ENCODE measurements at places on chromosomes 2 and 18.
A peak's percentile ranks its signal among the peaks of the same experiment; 100 is the strongest.

GRCh38 chr2:199019898-199020507, 437.7 kb downstream of the SATB2 start:
- H3K27me3 ChIP-seq, result no peaks in the 10 kb centered on the region
- H3K4me3 ChIP-seq, result no peak overlapping the region
- no peaks in the 10 kb centered on the region for H3K4me1 ChIP-seq
- H3K36me3 ChIP-seq, result no peaks in the 10 kb centered on the region
- no peak overlapping the region for H3K27ac ChIP-seq

DNA sequence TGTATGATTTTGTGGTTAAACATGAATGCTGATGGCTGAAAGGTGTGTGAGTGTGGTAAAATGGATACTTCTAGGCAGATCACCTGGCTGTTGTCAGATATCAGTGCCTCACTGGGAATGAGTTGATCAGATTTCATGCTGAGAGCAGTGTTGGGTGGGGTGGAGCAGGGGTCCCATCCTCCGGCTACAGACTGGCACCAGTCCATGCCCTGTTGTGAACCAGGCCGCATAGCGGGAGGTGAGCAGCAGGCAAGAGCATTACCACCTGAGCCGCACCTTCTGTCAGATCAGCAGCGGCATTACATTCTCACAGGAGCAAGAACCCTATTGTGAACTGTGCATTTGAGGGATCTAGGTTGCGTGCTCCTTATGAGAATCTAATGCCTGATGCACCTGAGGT, 78.7 kb downstream of the GLI2 start:
- H3K4me1 ChIP-seq, result no peaks in the 10 kb centered on the region
- H3K27me3 ChIP-seq, result no peaks in the 10 kb centered on the region
- H3K27ac ChIP-seq, result no peak overlapping the region
- no peaks in the 10 kb centered on the region for H3K36me3 ChIP-seq
- H3K4me3 ChIP-seq, result no peak overlapping the region
- DNase-seq, result no peak

- H3K27me3 ChIP-seq, result no peaks in the 10 kb centered on the region
- DNase-seq, result no peak
- no peak within 1 kb of the TSS for H3K4me3 ChIP-seq
- no peaks in the 10 kb centered on the region for H3K36me3 ChIP-seq
- H3K27ac ChIP-seq, result no peak within 1 kb of the TSS
These were observed at the start of gene EMILIN1 for GRCh38 chr2:27078267-27079194. TSS of gene EMILIN1 (plus strand) at chr2:27078615. CDS start at chr2:27079066, 451 bp downstream.

GRCh38 chr2:20868377-20868776, 45.5 kb upstream of the LDAH start:
- H3K27me3 ChIP-seq, result no peaks in the 10 kb centered on the region
- DNase-seq, result no peak
- no peak overlapping the region for H3K27ac ChIP-seq
- H3K36me3 ChIP-seq, result no peaks in the 10 kb centered on the region
- H3K4me1 ChIP-seq, result no peaks in the 10 kb centered on the region

DNA sequence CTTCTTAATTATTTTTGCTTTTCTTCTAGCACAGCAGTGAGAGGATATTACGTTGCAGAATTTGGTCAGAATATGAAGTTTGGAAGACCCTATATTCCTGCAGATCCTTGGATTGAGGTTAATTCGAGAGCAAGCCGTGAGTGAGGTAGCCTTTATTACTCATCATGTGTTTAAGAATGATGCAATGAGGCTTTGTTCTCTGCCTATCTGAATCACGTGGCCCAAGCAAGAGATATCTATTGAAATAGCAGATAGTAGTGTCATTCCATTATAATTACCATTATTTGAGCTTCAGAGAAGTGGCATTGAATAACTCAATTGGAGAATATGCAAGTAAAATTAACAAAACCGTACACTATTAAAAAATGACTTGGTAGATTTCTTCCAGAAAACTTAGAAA, 641.1 kb downstream of the TMEM182 start:
- no peaks in the 10 kb centered on the region for H3K36me3 ChIP-seq
- H3K4me3 ChIP-seq, result no peak overlapping the region

- H3K27ac ChIP-seq, result no peak overlapping the region
- H3K4me1 ChIP-seq, result no peaks in the 10 kb centered on the region
- H3K36me3 ChIP-seq, result peaks cover 10% of the 10 kb centered on the region
- H3K27me3 ChIP-seq, result no peaks in the 10 kb centered on the region
- DNase-seq, result no peak
- no peak overlapping the region for H3K4me3 ChIP-seq
These were observed 26.6 kb downstream of the MFF start for GRCh38 chr2:227351639-227352038.

GRCh38 chr2:218022131-218022850, 19.5 kb upstream of the TNS1 start:
- no peaks in the 10 kb centered on the region for H3K36me3 ChIP-seq
- no peak overlapping the region for H3K4me3 ChIP-seq
- H3K27ac ChIP-seq, result no peak overlapping the region
- no peak for DNase-seq
- no peaks in the 10 kb centered on the region for H3K27me3 ChIP-seq
- no peaks in the 10 kb centered on the region for H3K4me1 ChIP-seq

DNA sequence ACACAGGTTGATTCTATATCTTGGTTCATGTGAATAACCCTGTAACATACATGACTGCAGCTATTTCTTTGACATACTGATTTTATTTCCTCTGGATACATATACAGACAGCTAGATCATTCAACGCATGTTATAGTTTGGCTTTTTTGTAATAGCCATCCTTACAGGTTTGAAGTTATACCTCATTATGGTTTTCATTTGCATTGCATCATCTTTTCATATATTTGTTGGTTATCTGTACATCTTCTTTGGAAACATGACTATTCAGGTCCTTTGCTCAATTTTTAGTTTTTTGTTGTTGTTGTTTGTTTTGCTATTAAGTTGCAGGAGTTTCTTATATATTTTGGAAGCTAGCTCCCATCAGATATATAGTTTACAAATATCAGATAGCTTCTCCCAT, 276.2 kb upstream of the NETO1 start:
- H3K27ac ChIP-seq, result no peak overlapping the region
- H3K27me3 ChIP-seq, result no peaks in the 10 kb centered on the region
- no peak for DNase-seq
- H3K4me3 ChIP-seq, result no peak overlapping the region

DNA sequence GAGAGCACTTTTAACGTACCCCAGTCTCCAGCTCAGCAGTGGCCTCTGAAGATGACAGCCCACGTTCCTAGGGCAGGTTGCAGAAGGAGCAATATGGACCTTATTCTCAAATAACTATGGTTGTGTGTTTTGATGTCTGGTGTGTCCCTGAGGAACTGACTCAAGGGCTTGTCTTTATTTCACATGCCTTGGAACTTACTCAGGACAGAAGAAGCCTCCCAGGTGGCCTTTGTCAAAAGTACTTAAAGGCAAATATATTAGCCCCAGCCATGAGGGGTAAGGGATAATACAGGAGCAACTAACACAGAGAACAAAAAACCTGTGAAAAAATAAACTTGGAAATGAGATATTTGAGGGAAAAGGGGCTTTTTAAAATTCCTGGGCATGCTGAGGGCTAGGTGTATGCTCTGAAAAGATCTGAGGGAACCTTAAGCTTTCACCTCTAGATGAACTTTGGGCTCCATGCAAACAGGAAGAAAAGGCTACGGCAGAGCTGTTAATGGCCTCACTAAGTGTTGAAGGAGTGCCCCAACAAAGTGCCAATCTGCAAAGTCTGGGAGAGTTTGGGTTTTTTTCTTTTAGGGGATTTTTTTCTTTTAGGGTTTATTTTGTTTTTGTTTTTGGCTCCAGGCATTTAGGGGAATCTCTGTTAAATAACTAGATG, 40.3 kb downstream of the SRBD1 start:
- H3K4me3 ChIP-seq, result no peak overlapping the region
- DNase-seq, result no peak
- no peaks in the 10 kb centered on the region for H3K36me3 ChIP-seq
- H3K27me3 ChIP-seq, result no peaks in the 10 kb centered on the region
- H3K27ac ChIP-seq, result no peak overlapping the region

DNA sequence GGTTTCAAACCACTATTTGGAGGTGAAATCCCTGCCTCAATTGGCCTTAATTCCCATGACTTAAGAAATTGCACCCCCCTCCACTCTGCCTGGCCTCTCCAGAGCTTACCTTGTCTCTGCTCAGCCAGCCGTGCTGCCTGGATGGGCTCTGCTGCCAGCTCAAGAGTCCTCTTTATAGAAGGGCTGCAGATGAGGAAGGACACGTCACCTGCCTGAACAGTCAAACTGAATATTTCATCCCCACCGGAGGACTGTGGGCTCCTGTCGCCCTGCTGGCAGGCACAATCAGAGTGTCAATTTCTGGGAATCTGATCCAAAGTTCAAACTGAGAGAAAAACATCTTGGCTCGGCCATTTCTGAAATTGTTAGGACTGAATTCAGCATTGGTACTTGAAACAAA, at the start of gene OTOS:
TSS of gene OTOS (minus strand) at position 148 of the 400 bp plus-strand sequence. CDS start 332 bp downstream, outside the sequence.
- no peak within 1 kb of the TSS for H3K27ac ChIP-seq
- no peak for DNase-seq

DNA sequence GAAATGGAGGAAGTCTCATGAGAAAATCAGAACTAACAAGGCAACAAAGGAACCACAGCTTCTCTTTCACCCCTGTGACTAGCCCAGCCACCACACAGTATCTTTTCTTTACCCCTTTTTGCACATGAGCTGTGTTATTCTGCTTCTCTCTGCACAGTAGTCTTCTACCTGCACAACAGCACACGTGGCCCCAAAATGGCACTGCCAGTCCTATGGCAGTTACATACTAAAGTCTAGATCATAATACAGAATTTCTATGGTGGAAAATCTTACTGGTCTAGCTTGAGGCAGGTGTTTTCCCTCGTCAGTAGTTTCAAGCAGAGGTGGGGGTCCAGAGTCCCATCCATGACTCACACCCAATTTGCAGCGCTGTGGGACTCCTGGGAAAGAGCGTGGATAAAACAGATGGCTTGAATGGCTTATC, 177.7 kb downstream of the DIS3L2 start:
- H3K27me3 ChIP-seq, result no peaks in the 10 kb centered on the region
- H3K4me3 ChIP-seq, result no peak overlapping the region
- no peaks in the 10 kb centered on the region for H3K36me3 ChIP-seq

- no peak overlapping the region for H3K4me3 ChIP-seq
- H3K27me3 ChIP-seq, result no peaks in the 10 kb centered on the region
- H3K27ac ChIP-seq, result no peak overlapping the region
- H3K36me3 ChIP-seq, result no peaks in the 10 kb centered on the region
- H3K4me1 ChIP-seq, result peaks cover 5% of the 10 kb centered on the region
- DNase-seq, result peak; percentile 10
These were observed 41.5 kb upstream of the CHST9 start for GRCh38 chr18:27226556-27227075.

GRCh38 chr2:197996583-197996982, 192.2 kb downstream of the PLCL1 start:
- H3K4me3 ChIP-seq, result no peak overlapping the region
- H3K36me3 ChIP-seq, result no peaks in the 10 kb centered on the region
- H3K4me1 ChIP-seq, result no peaks in the 10 kb centered on the region
- H3K27ac ChIP-seq, result no peak overlapping the region
- H3K27me3 ChIP-seq, result no peaks in the 10 kb centered on the region

GRCh38 chr2:10449486-10449831, 1.3 kb upstream of the ODC1 start:
- DNase-seq, result no peak
- no peak overlapping the region for H3K4me3 ChIP-seq
- peaks cover 6% of the 10 kb centered on the region for H3K4me1 ChIP-seq
- no peaks in the 10 kb centered on the region for H3K27me3 ChIP-seq
- no peak overlapping the region for H3K27ac ChIP-seq

- DNase-seq, result no peak
- no peaks in the 10 kb centered on the region for H3K4me1 ChIP-seq
- no peaks in the 10 kb centered on the region for H3K27me3 ChIP-seq
- H3K27ac ChIP-seq, result no peak overlapping the region
These were observed 181.3 kb upstream of the AGAP1 start for GRCh38 chr2:235312571-235312970.

- peak; percentile 32 for DNase-seq
- no peaks in the 10 kb centered on the region for H3K36me3 ChIP-seq
These were observed 6.3 kb upstream of the RAB31 start for GRCh38 chr18:9701609-9702349.

GRCh38 chr2:144078802-144079724, 440.9 kb downstream of the ZEB2 start:
- DNase-seq, result no peak
- H3K27me3 ChIP-seq, result no peaks in the 10 kb centered on the region
- H3K36me3 ChIP-seq, result no peaks in the 10 kb centered on the region
- H3K4me3 ChIP-seq, result no peak overlapping the region

- DNase-seq, result no peak
- H3K4me3 ChIP-seq, result no peak overlapping the region
- no peaks in the 10 kb centered on the region for H3K27me3 ChIP-seq
- H3K4me1 ChIP-seq, result peaks cover 28% of the 10 kb centered on the region
These were observed 41.9 kb upstream of the ZFP36L2 start for GRCh38 chr2:43268066-43268953.

- H3K27me3 ChIP-seq, result no peaks in the 10 kb centered on the region
- H3K4me1 ChIP-seq, result peaks cover 3% of the 10 kb centered on the region
- H3K27ac ChIP-seq, result no peak overlapping the region
- H3K36me3 ChIP-seq, result peaks cover 9% of the 10 kb centered on the region
These were observed 71.5 kb downstream of the SFXN5 start for GRCh38 chr2:72999729-73000725.

DNA sequence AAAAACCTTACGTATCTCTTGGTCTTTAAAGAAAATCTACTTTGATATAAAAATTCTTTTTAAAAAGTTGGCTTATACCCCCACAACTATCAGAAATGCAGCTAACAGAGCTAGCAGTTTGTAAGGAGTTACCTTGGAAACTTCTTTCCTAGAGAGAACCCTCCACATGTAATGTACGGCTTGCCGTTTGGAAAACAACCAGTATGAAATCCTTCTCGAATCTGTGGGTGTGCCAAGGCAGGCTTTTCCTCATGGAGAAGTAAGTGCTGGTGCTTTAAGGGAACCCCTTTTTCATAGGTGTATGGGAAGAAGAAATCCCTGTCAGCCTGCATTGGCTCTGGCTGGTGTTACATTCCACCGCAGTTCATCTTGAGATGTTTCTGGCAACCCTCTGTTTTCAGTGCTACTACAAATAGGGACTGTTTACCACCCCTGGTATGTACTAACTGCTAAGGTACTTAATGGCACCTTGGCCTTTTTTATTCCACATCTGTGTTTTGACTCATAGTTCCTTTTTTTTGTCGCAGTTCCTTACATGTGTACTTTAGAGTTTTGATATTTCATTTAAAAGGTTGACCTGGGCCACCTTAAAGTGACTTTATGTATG, 248.4 kb downstream of the FHOD3 start:
- no peaks in the 10 kb centered on the region for H3K4me1 ChIP-seq
- H3K36me3 ChIP-seq, result peaks cover 2% of the 10 kb centered on the region
- DNase-seq, result no peak
- no peak overlapping the region for H3K4me3 ChIP-seq
- no peak overlapping the region for H3K27ac ChIP-seq
